Activated CD4-positive, alpha-beta T cell treated with anti-CD3 and anti-CD28 coated beads, Interleukin-2, amount 50 U/mL, for 1 hour (primary cell): ENCODE measurements at places on chromosomes 11 and 22.

DNA sequence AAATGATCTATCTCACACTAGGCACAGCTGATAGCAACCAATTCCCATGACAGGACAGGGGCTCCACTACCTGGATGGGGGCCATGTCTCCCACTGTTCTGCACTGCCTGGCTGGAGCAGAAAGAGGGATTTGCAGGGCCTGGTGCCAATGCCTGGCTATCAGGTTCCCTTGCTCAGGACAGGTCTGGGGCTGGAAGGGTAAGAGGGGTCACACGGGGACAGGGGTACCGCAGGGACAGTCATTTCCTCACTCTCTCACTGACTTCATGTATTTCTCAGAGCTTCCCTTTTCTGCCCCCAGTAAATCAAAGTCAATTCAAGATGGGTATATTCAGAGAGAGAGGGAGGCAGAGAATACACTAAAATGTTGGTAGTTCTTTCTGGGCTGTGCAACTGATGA, 119.1 kb upstream of the CSNK2A3 start:
- DNase-seq: no peak

GRCh38 chr11:128341280-128342248, 245.8 kb downstream of the ETS1 start:
- peak; percentile 56 for DNase-seq

GRCh38 chr11:10693509-10694081, at the start of gene IRAG1:
Gene IRAG1, minus strand, starts transcription at chr11:10693755. Its CDS starts 153 bp downstream, at chr11:10693602.
- no peak for DNase-seq

GRCh38 chr11:83558281-83558680, 272.1 kb upstream of the CCDC90B start:
- DNase-seq: no peak

- DNase-seq: no peak
Observed at GRCh38 chr11:61270354-61271076, 24.6 kb downstream of the VWCE start.

DNA sequence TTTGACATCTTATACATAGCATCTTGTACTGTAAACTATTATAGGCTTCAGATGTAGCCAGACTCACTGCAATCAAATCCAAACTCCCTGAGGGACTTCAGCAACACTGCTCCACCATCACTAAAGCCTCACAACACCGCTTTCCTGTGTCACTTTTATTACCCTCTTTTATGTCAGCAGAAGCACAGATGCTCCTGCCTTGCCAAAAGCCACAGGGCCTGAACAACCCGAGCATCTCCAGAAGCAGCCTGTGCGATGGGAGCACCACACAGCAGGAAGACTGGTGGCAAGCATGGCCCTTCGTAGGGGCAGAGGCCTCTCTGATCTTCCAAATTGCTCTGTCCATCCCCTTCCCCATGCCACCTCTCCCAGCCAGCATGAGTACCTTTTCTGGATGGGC, 22.9 kb downstream of the TMEM123 start:
- no peak for DNase-seq

GRCh38 chr11:95891423-95892170, 32.3 kb downstream of the MTMR2 start:
- DNase-seq: no peak

DNA sequence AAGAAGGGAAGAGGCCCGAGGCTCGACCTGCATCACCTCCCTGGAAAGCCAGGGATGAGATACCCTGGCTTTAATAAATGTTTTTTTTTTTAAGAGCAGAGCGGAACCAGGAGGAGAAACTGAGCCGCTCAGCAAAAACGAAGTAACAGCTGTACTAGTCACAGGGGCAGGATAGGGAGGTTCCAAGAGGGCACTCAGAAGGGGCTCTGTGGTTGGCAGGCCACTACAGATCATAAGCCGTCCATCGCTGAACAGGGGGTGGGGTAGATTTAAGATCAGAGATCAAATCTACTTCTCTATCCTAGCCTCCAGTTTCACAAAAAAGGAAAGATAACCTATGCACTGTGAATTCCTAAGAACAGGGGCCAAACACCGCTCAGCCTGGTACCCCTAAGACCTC, 625 bp downstream of the EIF3D start:
- no peak for DNase-seq

DNA sequence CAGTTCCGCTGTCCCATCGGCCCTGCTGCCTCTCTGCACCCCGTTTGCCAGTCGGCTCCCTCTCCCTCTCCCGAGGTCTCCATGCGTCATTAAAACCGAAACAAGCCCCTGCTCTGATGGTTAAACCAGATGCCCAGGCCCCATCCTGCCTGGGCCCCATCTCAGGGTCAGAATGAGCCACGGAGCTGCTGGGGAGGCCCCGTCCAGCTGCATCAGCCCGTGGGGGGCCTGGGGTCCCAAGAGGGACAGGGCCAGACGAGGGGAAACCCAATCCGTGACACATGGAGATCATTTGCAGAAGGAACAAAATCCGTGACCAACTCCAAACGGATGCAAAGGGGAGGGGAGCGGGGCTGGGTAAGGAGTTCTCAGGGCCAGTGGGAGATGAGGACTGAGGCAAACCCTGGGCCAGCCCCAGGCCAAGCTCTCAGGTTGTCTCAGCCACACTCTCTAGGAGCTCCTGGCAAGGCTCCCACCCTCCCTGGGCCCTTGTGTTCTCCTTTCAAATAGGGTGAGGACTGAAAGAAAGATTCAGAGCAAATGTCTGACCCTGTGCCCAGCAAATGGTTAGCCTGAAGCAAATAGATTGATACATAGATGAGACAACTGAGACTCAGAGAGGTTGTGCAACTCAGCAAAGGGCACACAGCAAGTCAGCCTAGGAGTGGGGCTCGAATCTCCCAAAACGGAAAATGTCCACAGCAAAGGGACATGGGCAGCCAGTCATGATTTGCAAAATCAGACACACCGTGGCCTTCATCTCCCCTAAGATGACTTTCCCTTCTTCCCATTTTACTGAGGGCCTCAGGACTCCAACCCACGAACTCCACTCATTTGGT, 162.1 kb downstream of the MN1 start:
- DNase-seq: no peak

DNA sequence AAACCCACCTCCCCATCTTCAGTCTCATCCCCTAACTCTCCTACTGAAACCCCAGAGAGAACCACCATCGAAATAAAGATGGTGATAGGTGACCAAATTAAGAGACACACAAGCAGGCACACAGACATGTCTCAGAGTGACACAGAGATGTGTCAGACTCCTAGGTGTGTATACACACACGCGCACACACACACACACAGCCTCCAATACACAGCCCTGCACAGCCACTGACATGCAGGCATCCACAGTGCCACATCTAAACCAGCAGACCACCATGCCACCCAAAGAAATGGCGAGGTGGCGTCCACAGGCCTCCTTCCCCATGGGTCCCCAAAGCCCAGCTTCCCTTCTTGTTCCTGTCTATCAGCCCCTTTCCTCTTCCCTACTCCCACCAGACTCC, 27.4 kb downstream of the NRXN2 start:
- DNase-seq: no peak

GRCh38 chr11:5123802-5124521, 14.2 kb downstream of the OR52A5 start:
- DNase-seq: peak; percentile 37

DNA sequence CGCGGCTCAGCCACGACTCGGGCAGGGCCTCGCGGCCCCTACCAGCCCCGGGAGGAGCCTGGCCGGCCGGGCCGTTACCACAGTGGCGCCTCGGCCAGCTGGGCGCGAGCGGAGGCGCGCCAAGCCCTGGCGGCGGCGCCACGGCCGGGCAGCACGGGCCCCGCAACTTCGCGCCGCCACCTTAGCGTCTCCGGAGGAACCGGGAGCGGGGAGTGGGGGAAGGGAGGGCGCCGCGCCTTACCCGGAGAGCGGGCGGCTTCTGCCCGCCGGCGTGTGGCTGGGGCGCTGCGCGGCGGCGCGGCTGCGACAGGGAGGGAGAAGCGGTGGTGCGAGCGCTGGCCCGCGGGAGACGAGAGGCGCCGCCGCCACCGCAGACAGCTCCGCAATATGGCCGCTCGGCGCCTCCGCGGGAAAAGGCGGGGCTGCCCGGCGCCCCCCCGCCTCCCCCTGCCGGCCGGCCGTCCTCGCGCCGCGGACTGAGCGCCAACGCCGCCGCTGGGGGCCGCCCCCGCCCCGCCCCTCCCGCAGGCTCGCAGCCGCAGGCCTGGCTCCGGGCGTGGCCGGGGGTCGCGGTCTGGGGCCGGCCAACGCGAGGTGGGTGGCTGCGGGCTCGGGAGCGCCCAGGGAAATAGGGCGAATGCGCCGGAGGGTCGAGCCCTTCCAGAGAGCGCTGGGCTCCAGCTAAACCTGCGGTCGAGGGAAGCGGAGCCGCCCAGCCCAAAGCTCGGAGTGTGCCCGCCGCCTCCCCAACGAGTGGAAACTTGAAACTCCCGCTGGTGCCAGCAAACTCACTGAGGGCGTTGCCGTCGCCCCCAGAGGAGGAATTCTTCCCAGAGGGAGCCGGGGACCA, at the start of gene RDX:
Gene RDX (minus strand): TSS at position 389 of the 850 bp plus-strand sequence. CDS start 16,922 bp downstream, outside the sequence.
- peak; percentile 49 for DNase-seq

DNA sequence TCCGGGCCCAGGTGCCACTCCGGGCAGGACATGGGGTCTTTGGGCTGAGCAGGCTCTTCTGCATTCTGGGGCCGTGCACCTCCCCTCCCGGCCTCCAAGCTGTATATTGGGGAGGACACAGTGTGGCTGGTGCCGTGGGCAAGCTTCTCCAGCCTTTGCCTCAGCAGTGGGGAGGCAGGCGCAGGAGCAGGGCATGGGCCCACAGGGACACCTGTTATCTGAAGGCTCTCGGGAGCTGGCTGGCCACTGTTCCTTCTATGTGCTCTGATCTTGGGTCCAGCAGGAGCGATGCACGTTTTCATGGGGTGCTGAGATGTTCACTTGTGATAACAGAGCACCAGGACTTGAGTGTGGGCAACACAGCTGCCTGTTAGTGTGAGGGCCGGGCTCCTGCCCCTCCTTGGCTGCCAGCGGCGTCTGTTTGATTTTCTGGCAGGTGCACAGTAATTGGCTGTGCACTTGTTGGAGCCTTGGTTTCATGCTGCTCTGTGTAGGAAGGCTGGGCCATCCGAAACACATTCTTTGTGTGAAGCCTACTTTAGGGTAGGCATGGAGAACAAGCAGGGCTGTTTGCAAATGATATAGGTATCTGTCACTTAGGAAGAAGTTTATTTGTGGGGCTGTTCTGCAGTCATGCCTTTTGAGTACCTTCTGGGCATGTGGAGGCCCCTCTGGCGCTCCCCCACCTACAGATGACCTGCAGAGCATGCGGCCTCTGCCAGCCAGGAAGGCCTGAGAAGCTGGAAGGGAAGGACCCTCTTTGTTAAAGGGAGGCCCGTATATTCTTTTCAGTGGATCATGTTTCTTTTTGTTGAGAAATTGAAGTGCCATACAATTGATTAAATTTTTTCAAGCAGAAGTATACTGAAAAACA, 201.5 kb downstream of the TBC1D22A start:
- no peak for DNase-seq

DNA sequence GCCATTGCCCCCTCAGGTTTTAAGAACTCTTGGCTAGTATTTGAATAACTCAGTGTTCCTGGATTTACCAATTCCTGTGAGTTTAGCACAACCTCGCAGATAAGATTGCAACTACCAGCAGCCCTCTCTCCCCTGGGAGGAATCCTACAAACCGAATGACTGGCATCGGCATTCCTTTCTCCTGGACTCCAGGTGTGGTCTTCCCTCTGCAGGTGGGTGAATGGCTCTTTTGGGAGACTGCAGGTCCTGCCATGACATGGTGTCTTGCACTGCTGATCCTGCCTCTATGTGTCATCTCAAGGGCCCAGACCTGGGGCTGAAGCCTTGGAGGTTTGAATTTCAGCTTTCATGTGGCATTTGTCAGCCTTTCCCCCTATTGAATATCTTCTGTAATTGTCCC, 105.6 kb downstream of the PKNOX2 start:
- no peak for DNase-seq

GRCh38 chr11:58506935-58507334, 970 bp downstream of the OR5B21 start:
- no peak for DNase-seq

DNA sequence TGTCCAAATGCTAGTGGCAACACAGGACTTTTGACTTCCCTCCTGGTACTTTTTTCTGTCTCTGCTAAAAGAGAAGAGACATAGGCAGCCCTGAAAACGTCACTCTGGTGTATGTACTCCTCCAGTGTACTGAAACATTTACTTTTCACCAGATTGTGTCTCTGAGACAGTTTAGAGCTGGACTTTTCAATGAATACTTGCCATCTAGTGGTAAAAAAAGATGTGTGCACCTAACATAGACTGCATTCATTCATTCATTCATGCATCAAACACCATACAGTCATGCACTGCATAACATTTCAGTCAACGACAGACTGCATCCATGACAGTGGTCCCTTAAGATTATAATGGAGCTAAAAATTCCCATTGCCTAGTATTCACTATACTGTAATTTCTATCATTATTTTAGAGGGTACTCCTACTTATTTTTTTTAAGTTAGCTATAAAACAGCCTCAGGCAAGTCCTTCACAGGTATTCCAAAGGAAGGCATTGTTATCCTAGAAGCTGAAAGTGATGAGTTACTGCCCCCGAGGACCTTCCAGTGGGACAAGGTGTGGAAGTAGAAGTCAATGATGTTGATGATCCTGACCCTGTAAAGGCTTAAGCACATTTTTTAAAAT, 186.2 kb downstream of the SPON1 start:
- DNase-seq: no peak

- no peak for DNase-seq
Observed at GRCh38 chr11:69640260-69640994, 529 bp upstream of the CCND1 start.

- no peak for DNase-seq
Observed at GRCh38 chr22:32232191-32232830, 22.8 kb downstream of the SLC5A4 start.

DNA sequence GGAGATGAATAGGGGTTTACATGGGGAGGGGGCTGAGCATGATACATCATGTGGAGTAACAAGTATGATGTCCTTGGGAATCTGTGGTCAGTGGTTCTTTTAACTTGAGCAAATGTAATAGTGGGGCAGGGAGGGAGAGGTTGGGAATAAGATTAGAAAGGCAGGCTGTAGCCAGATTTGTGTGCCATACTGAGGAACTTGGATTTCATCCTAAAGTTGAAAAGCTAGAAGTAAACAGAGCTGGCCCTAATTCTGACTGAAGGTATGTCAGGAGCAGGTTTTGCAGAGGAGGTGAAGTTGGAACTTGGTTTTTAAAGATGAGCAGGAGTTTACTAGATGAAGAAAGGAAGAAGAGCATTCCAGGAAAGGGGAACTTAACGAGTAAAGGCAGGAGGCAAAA, 108.3 kb upstream of the RRM1 start:
- DNase-seq: no peak

GRCh38 chr11:35235936-35236666, 97.1 kb downstream of the CD44 start:
- peak; percentile 67 for DNase-seq

- DNase-seq: no peak
Observed at GRCh38 chr11:35520376-35520775, 5.0 kb downstream of the PAMR1 start.

- no peak for DNase-seq
Observed at GRCh38 chr22:37095113-37095512, 14.4 kb downstream of the TMPRSS6 start.
